ENCODE measurements at places on chromosomes 6 and 20. TPM values are rescaled to one million over a fixed set of nuclear protein-coding genes. Genes with fewer than 3 reads are reported as not detected.

Gene LAMP5
- total RNA-seq, result not detected

GRCh38 chr20:48451401-48451800 lies 376.4 kb downstream of the PREX1 start:
- H3K36me3 ChIP-seq, result no peaks in the 10 kb centered on the region
- no peak overlapping the region for H3K4me3 ChIP-seq
- DNase-seq, result no peak
- no peaks in the 10 kb centered on the region for H3K4me1 ChIP-seq

DNA sequence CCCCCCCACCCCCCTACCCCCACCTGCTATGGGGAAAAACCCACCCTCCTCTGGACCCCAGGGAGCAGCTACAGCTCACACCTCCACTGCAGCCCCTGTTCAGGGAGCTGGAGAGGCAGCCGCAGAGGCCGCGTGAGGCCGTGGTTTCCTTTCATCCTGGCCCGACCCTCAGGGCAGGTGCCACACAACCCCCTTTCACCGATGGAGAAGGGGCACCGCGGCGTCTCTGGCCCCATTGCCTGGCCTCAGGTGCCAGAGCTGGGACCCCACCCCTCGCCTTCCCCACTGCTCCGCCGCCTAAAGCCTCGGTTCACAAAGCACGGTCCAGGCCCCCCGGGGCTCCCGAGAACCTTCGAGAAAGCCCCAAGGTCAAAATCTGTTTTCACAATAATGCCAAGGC lies 11.8 kb upstream of the KCNQ2 start:
- no peak for DNase-seq
- no peaks in the 10 kb centered on the region for H3K4me1 ChIP-seq
- H3K4me3 ChIP-seq, result no peak overlapping the region
- no peak overlapping the region for H3K27ac ChIP-seq
- peaks cover 28% of the 10 kb centered on the region for H3K27me3 ChIP-seq

DNA sequence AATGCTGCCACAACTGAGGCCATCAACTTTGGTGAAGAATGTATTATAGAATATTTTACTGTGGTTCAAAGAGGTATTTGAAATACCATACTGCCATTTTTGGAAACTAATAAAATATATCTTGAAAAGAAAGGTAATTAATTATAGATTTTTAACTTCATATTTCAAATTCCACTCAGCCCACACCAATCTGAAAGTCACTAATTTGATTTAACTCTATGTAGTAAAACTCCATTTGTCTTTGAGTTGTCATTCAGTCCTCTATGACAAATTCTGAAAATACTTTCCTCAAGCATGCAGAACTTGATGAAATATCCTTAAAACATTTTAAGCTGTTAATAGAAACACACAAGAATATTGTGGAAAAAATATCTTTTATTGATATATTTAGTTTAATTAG lies 1196.7 kb upstream of the CITED2 start:
- no peaks in the 10 kb centered on the region for H3K36me3 ChIP-seq
- no peaks in the 10 kb centered on the region for H3K4me1 ChIP-seq
- DNase-seq, result no peak
- peaks cover 2% of the 10 kb centered on the region for H3K27me3 ChIP-seq

Gene MAFB
- not detected for total RNA-seq

DNA sequence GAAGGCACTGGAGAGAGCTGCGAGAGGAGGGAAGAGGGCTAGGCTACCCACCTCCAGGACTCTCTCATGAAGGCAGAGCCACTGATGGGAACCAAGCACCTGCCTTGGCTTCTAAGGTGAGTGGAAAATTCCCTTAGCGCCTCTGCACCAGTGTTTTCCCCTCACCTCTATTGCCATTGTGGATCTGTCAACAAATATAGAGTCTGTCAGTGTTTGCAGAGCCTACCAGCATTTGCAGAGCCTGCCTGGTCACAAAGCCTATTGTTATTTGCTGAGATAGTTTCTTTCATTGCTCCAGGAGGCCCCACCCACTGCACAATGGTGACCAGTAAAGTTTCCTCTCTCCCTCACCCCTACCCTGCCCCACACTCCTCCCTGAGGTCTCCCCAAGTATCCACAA lies 141.9 kb downstream of the MRPL14 start:
- no peaks in the 10 kb centered on the region for H3K36me3 ChIP-seq
- no peak for DNase-seq
- H3K4me3 ChIP-seq, result no peak overlapping the region
- H3K4me1 ChIP-seq, result no peaks in the 10 kb centered on the region

DNA sequence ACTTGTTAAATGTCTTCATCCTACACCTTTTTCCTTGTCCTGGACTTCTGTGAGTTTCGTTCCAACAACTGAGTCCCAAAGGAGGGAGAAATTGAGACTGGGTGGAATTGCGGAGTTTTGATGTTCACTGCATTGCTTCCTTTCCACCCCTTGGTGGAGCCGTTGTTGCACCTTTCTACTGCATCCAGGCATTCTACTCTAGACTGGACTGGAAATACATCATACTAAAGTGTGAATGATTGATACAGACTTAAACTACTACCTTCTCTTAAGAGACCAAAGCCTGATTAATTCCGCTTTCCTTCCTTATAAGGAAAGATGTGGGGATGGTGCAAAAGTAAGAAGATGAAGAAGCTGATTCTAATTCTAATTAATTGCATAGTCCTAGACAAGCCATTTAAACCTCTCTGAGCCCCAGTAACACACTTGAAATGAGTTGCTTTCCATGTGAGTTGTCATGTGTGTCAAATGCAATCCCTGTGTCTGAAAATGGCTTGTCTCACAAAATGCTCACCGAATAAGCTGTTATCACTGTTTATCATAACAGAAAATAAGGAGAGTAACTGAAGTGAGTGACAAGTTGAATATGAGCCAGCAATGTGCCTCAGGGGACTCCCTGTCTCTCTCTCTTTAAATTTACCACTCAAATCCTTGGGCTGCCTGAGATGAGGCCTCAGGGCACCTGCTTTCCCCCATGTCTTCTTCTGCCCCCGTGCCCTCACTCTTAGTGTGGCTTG lies 338.3 kb upstream of the CHD6 start:
- H3K4me1 ChIP-seq, result no peaks in the 10 kb centered on the region
- peaks cover 5% of the 10 kb centered on the region for H3K27me3 ChIP-seq
- H3K36me3 ChIP-seq, result no peaks in the 10 kb centered on the region

- no peaks in the 10 kb centered on the region for H3K4me1 ChIP-seq
- no peak for DNase-seq
- H3K27ac ChIP-seq, result no peak overlapping the region
- no peaks in the 10 kb centered on the region for H3K36me3 ChIP-seq
- peaks cover 6% of the 10 kb centered on the region for H3K27me3 ChIP-seq
Measured at GRCh38 chr6:41672816-41673703, 34.8 kb downstream of the MDFI start.

GRCh38 chr20:32052778-32053362 lies 828 bp downstream of the HCK start:
- H3K4me1 ChIP-seq, result peaks cover 15% of the 10 kb centered on the region
- no peak for DNase-seq
- H3K27me3 ChIP-seq, result peaks cover 44% of the 10 kb centered on the region
- H3K27ac ChIP-seq, result no peak overlapping the region

GRCh38 chr6:151702851-151703658 lies 104.4 kb upstream of the ESR1 start:
- no peaks in the 10 kb centered on the region for H3K36me3 ChIP-seq
- H3K4me3 ChIP-seq, result no peak overlapping the region
- peaks cover 9% of the 10 kb centered on the region for H3K27me3 ChIP-seq
- no peak for DNase-seq
- H3K27ac ChIP-seq, result peak overlapping the region; percentile 48
- peaks cover 33% of the 10 kb centered on the region for H3K4me1 ChIP-seq

DNA sequence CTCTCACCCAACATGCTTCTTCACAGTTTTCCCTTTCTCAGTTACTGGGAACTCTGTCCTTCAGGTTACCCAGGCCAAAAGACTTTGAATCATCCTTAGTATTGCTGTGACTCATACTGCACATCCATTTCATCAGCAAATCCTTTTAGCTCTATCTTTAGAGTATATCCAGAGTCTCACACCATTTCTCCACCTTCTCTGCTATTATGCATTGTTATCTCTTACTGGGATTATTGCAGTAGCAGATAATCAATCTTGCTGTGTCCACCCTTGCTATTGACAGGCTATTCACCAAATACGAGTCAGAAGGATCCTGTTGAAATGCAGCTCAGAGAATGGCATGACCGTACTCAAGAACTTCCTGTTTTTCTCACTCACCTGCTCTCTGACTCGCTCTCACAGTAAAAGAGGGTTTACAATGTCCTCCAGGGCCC lies 57.3 kb downstream of the BCKDHB start:
- no peak overlapping the region for H3K27ac ChIP-seq
- peaks cover 15% of the 10 kb centered on the region for H3K4me1 ChIP-seq

DNA sequence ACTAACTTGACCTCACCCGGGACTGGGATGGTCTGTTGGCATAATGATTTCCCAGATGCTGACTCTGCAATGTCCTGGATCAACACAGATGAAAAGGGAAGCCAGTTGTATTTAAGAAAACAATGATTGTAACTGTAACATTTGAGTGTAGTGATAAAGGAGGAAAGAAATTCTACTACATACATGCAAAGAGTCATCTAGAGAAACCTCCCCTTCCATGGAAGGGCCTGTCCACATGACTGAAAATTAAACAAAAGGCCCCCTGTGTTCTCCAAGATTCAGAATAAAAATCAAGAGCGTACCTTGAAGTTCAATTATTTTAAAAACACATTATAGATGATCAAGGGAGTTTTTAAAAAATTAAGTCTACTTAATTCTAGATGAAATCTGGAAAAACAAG lies 151.2 kb downstream of the FOXC1 start:
- no peak overlapping the region for H3K27ac ChIP-seq
- H3K27me3 ChIP-seq, result no peaks in the 10 kb centered on the region
- peaks cover 3% of the 10 kb centered on the region for H3K36me3 ChIP-seq
- DNase-seq, result no peak
- H3K4me1 ChIP-seq, result no peaks in the 10 kb centered on the region
- H3K4me3 ChIP-seq, result no peak overlapping the region

DNA sequence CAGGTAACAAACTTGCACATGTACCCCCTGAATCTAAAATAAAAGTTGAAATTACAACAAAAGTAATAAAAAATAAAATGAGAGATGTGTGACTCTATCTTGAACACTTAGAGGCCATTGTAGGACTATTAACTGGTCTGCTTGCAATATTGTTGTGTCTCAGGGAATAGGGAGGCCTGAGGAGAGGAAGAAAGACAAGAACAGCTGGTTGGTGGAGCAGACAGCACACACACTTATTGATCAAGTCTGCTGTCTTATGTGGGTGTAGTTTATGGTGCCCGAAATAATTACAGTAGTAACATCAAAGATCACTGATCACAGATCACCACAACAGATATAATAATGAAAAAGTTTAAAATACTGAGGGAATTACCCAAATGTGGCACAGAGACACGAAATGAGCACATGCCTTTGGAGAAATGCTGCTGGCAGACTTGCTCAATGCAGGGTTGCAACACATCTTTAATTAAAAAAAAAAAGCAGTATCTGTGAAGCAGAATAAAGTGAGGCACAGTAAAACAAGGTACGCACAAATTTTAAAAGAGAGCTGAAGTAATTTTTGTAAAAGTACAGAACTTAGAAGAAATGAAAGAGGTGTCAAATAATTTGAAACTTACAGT lies 110.1 kb upstream of the HDAC2 start:
- H3K4me1 ChIP-seq, result no peaks in the 10 kb centered on the region
- H3K4me3 ChIP-seq, result no peak overlapping the region
- H3K27me3 ChIP-seq, result peaks cover 4% of the 10 kb centered on the region
- no peak for DNase-seq
- no peaks in the 10 kb centered on the region for H3K36me3 ChIP-seq

GRCh38 chr20:417801-418342 lies 9.8 kb downstream of the RBCK1 start:
- H3K27me3 ChIP-seq, result no peaks in the 10 kb centered on the region
- H3K36me3 ChIP-seq, result peaks cover 49% of the 10 kb centered on the region
- no peak overlapping the region for H3K4me3 ChIP-seq
- peaks cover 28% of the 10 kb centered on the region for H3K4me1 ChIP-seq
- no peak for DNase-seq

GRCh38 chr6:118324116-118324515 lies 224.0 kb upstream of the PLN start:
- no peaks in the 10 kb centered on the region for H3K4me1 ChIP-seq
- no peaks in the 10 kb centered on the region for H3K36me3 ChIP-seq
- no peaks in the 10 kb centered on the region for H3K27me3 ChIP-seq
- no peak for DNase-seq
- no peak overlapping the region for H3K4me3 ChIP-seq

DNA sequence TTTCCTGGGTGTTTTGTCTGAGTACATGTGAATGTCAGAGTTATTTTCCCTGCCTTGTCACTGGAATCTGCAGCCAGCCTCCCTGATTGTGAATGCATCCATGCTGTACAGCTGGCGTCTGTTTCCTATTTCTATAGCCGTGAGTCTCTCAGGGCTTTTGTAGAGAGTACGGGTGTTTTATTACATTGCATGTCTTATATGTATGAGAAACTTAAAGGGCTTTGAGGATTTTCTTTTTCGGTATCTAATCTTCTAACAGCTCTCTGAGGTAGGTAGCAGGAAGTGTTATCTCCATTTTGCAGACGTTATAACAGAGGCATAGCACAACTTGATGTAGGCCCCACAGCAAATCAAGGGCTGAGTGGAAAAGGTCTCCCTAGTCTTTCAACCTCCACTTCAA lies 272.9 kb downstream of the PRL start:
- H3K4me3 ChIP-seq, result no peak overlapping the region
- H3K27me3 ChIP-seq, result no peaks in the 10 kb centered on the region
- peaks cover 2% of the 10 kb centered on the region for H3K36me3 ChIP-seq
- DNase-seq, result no peak
- peaks cover 23% of the 10 kb centered on the region for H3K4me1 ChIP-seq

- no peak overlapping the region for H3K4me3 ChIP-seq
- H3K36me3 ChIP-seq, result no peaks in the 10 kb centered on the region
- DNase-seq, result peak; percentile 8
- H3K27ac ChIP-seq, result no peak overlapping the region
- peaks cover 2% of the 10 kb centered on the region for H3K27me3 ChIP-seq
- no peaks in the 10 kb centered on the region for H3K4me1 ChIP-seq
Measured at GRCh38 chr6:7673063-7673536, 52.8 kb upstream of the BMP6 start.

- no peak overlapping the region for H3K4me3 ChIP-seq
- no peak overlapping the region for H3K27ac ChIP-seq
- no peak for DNase-seq
- no peaks in the 10 kb centered on the region for H3K4me1 ChIP-seq
- no peaks in the 10 kb centered on the region for H3K36me3 ChIP-seq
Measured at GRCh38 chr6:23642849-23643248, 483.2 kb upstream of the NRSN1 start.

Gene POM121L2
- total RNA-seq, result not detected

Gene VSX1
- not detected for total RNA-seq

DNA sequence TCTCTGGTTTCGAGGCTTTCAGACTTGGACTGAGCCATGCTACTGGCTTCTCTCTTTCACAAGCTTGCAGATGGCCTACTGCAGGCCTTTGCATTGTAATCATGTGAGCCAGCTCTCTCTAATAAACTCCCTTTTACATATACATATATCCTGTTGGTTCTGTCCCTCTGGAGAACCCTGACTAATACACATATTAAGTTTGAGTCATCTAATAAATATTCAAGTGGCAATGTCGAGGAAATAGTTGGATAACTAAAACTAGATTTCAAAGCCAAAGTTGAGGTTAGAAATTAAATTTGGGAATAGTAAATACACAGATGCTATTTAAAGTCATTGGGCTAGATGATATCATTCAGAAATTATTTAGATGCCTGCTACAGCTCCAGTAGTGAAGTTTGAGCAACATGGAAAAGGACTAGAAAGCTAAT lies 1343.4 kb downstream of the GRIK2 start:
- H3K27ac ChIP-seq, result no peak overlapping the region
- DNase-seq, result no peak
- no peaks in the 10 kb centered on the region for H3K27me3 ChIP-seq
- H3K36me3 ChIP-seq, result no peaks in the 10 kb centered on the region
- no peaks in the 10 kb centered on the region for H3K4me1 ChIP-seq
- H3K4me3 ChIP-seq, result no peak overlapping the region
